Stimulated activated naive CD8-positive, alpha-beta T cell treated with anti-CD3 and anti-CD28 coated beads, Interleukin-15, Interleukin-2, amounts not matched to agents 100 U/mL and 50 U/mL, for 24 hours (primary cell): ENCODE measurements at places on chromosomes 2 and 18.

DNA sequence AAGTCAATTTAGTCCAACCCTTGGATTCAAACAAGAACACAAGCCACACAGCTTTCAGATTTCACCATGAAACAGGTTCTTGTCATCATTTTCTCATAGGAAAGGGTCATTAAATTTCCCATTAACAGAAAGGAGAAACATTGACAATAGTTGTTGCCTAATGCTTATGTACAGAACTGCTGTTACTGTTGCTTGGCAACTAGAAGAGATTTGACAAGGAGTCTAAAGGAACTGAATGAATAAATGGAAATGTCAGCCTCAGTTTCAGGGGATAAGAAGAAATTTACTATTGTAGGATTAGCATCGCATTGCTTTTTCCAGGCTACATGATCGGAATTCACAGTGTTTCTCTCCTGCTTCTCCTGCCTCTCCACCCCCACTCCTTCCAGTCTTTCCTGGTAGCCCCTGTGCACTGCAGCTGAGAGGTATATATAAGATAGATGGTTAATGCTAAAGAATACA is 90.3 kb downstream of the SPATS2L start:
- DNase-seq: no peak

- DNase-seq: no peak
Observed at GRCh38 chr2:235601960-235602704, 108.3 kb downstream of the AGAP1 start.

- DNase-seq: no peak
Observed at GRCh38 chr2:191012346-191012745, 1.6 kb downstream of the STAT1 start.

- no peak for DNase-seq
Observed at GRCh38 chr2:209501579-209501978, 77.7 kb downstream of the MAP2 start.

GRCh38 chr2:168134485-168134884 is 112.9 kb downstream of the STK39 start:
- DNase-seq: no peak

- DNase-seq: no peak
Observed at GRCh38 chr2:240946046-240946445, 39.9 kb downstream of the CROCC2 start.

DNA sequence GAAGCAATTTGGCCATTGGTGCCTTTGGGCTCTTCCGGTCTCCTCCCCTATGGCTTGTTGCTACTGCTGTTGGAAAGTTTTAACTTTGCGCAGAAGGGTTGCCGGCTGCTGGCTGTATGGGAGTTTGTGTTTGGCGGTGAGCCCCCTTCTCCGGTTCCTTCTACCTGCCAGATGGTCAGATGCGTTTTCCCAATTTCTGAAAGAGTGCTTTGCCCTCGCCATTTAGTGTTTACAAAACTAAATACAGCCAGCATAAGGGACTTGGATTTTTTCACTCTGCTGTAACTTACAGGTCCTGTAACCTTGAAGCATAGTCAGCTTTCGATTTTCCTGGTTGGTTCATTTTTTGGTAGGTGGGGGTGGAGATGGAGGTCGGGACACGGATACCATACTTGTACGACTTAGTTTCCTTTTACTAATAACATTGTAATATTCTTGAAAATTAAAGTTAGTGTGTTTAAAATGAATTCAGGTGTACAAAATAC is 604 bp downstream of the COQ10B start:
- DNase-seq: no peak

DNA sequence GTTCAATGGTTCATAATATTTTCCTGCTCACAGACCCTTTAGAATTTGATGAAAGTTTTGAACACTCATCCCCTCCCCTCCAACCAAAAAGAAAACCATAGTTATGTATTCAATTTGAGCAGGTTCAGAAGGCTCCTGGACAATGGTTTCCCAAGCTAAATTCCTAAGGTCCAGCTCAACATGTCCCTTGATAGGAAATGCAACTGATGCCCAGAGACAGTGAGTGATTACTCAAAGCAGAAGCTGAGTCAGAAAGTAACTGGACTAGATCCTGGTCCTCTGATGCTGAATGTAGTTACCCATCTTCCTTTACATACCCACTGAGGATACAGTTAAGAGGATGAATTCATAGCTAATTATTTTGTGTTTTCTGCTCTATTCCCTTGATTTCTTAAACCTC is 218.9 kb upstream of the NCKAP5 start:
- no peak for DNase-seq

- no peak for DNase-seq
Observed at GRCh38 chr2:201866643-201867473, 60.5 kb downstream of the CDK15 start.

GRCh38 chr2:159518321-159519005 is 97.9 kb downstream of the BAZ2B start:
- DNase-seq: no peak
